Eye (tissue), 1 donor: ENCODE measurements at places on chromosomes 6 and 20.

GRCh38 chr6:50823094-50823920 lies 4.6 kb downstream of the TFAP2B start:
- peak; percentile 56 for DNase-seq

GRCh38 chr6:43819958-43820357 lies 49.9 kb downstream of the VEGFA start:
- no peak for DNase-seq

DNA sequence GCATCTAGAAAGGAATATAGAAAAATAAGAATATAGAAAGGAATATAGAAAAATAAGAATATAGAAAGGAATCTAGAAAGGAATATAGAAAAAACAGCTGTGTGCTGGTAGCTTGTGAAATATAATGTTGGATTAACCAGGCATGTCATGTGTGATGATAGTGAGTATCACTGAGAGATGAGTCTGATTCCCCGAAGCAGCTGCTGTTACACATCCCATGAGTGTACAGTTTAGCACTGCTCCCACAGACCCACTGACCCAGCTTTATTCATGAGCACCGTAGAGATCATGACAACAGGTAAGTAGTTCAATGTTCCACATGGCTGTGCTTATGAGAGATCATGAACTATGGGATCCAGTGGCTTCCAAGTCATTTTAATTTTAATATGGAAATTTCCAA lies 64.8 kb downstream of the SLC22A3 start:
- no peak for DNase-seq

- DNase-seq = no peak
These were observed 65.9 kb downstream of the KLHL32 start for GRCh38 chr6:96990462-96990861.

DNA sequence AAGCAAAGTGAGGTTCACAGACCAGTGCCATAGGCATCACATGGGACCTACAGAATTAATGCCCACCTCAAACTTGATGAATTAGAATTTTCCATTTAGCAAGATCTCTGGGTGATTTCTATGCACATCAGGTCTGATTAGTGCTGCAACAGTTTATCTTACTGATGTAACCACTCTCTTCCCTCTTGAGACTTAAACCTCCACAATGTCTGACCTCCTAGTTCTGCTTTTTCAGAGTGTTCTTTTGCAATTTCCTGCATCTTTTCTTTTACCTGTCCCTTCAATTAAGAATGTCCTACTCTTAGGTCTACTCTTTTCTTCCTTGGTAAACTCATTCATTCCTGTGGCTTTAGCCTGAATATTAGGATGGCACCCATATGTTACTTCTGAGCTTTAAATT lies 615.3 kb downstream of the TFAP2A start:
- DNase-seq = no peak

GRCh38 chr6:108002365-108003221 lies 44.6 kb upstream of the SEC63 start:
- peak; percentile 79 for DNase-seq

DNA sequence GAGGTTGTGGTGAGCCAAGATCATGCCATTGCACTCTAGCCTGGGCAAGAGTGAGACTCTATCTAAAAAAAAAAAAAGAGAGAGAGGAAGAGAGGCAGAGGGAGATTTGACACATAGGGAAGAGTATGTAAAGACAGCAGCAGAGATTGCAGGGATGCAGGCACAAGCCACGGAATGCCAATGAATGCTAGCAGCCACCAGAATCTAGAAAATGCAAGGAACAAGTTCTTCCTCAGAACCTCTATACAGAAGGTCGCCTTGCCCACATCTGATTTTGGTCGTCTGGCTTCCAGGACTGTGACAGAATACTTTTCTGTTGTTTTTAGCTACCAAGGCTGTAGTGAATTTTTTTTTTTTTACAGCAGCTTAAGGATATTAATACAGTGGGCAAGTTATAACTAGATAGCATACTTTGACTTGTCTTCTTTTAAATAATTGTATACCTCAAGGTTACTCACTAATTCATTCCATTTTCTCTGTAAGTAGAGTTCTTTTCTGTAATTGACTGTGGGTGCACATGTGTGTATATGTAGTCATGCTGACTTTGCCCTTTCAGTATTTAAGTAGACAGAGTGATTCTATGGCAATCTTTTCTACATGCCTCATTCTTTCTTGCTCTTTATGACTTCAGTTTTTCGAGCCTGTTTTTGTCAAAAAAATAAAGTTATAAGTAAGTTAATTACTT lies 402.2 kb downstream of the GJA1 start:
- no peak for DNase-seq

GRCh38 chr6:38413102-38413800 lies 226.5 kb downstream of the BTBD9 start:
- no peak for DNase-seq

DNA sequence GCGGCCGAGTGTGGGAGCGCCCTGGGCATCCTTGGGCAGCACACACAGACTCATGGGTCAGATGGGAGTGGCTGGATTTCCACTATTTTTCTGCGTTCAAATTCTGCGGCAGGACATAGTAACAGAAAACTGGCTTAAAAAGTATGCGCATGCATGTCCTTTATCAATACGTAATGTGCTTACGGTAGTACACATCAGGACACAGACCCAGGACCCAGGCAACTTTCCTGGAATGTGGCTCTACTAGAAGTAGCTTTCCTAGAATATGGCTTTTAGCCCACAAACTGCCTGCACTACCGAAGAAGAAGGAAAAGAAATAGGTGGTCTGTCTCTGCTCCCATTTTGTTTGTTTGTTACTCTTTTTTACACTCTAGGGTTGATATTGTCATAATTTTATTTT lies 43.4 kb upstream of the SHLD1 start:
- DNase-seq = no peak

- DNase-seq = no peak
These were observed 104.0 kb downstream of the EYA2 start for GRCh38 chr20:46998477-46999240.

GRCh38 chr6:107132330-107132954 lies 17.1 kb upstream of the BEND3 start:
- DNase-seq = peak; percentile 65

DNA sequence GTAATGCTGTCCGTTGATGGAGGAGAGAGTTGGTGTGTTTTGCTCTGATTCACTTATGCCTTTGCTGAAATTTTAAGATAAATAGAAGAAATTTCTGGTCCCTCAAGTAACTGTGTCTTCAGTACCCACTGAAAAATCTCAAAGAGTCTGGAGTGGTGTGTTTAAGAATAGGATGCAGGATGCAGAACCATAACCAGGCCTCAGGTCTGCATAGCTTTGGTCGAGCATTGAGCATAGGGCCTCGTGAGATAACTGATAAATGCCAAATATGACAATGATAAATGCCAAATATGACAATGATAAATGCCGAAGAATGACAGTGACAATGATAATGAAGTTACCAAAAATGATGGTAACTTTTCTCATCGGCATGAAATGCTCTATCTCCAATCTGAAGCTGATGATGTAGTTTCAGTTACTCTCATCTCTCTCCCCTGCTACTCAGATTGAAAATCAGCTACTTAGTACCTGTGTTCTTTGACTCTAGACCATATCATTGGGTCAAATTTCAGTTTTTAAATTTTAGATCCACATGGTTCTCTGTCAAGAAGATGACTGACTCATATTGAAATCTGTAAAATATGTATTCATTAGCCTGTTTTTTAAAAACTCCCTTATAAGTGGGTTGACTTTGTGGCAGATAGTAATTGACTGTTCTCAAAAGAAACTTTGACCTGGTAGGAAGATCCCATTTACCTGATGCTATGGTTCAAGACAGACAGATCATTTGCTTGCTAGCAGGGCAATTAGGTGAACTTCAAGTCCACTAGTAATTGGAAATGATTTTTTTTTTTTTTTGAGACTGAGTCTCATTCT lies 96.6 kb downstream of the SLC16A10 start:
- DNase-seq = no peak

DNA sequence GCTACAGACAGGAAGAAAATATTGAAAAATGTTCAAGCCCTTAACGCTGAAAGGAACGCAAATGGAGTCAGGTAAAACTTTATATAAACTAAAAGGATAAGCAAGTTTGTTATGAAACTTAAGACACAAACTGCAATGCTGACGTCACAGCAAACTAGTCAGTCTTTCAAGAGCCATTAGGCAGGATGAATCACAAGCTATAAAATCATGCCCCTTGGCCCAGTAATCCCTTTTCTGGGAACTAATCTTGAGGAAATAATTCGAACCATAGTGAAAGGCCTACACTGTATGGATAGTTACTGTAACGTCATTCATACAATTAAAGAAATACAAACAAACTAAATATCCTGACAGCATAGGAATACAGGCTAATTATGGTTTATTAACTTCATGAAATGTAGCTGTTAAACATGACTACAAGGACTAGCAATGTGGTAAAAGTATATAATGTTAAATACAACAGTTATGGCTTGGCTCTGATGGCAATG lies 42.7 kb upstream of the HINT3 start:
- DNase-seq = peak; percentile 29

DNA sequence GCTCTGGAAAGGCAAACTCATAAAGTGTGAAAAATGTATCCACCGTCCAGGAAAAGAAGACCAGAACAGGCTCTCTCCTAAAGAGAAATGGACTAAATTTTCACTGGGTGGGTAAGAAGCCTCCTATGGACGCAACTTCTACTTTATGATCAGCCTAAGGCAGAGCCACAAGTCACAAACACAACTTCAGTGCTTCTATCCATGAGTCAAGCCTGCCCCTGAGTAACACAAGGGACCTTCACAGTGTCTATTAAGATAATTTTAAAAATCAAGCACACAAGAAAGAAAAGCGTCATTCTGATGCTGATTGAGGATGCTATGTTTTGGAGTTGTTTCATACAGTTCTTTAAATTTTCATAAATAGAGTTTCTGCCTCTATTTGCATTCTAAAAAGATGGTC lies 601.7 kb upstream of the ARID1B start:
- DNase-seq = no peak

- no peak for DNase-seq
These were observed 4.7 kb upstream of the LY86 start for GRCh38 chr6:6583836-6584235.

GRCh38 chr6:139443231-139444112 lies 69.0 kb upstream of the CITED2 start:
- no peak for DNase-seq

- no peak for DNase-seq
These were observed 35.3 kb downstream of the KIF16B start for GRCh38 chr20:16537918-16538317.

DNA sequence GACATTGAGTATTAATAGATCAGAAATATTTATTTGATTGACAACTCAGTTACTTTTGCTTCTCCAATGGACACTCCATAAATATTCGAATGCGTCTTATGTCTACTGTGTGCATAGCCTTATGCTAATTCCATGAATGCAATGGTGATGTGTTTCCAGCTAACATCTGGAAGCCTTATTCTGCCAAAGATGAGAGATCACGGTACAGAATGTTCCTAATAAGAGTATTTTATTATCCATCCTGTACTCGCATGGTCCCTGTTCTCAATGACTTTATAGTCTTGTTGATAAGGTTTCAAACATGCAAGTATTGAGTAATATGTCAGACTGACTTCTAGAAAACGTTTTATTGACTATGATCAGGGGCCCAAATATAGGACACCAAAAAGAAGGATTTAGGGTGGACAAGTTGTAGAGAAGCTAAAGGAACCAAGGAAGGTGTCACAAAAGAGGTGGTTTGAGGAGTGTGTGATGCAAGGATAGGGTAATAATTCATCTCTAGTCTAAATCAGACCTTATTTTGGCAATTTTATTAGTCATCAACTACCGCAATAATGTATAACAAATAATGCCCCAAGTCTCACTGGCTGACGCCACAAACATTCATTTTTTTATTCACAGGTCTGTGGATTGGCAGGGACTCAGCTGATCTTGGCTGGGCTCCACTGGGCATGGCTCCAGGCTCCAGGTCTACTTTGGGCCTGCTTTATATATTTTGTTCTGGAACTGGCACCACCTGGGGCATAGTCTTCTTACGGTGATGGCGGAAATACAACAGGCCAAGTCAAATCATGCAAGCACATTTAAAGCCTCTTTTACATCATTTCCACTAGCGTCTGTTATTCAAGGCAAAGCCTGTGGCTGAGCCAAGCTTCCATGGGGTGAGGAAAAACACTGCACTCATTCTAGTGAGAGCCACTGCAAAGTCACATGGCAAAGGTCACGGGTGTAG lies 24.5 kb upstream of the CD83 start:
- no peak for DNase-seq

DNA sequence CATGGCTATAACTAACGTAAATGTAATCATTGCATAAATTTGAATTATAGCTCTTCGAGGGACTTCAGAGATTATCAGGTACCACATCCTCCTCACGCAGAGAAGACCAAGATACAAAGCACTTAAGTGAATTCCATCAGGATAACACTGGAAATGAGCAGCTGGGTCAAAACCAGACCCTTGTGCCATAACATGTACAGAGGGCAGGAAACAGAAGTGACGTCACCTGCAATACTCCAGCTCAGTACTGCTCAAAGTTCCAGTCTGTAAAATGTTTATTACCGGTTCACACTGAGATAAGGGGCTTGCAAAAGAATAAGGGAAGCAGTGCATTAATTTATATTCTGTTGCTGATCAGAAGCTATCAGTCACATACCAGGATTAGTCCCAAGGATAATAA lies 45.8 kb downstream of the RGS17 start:
- DNase-seq = no peak

DNA sequence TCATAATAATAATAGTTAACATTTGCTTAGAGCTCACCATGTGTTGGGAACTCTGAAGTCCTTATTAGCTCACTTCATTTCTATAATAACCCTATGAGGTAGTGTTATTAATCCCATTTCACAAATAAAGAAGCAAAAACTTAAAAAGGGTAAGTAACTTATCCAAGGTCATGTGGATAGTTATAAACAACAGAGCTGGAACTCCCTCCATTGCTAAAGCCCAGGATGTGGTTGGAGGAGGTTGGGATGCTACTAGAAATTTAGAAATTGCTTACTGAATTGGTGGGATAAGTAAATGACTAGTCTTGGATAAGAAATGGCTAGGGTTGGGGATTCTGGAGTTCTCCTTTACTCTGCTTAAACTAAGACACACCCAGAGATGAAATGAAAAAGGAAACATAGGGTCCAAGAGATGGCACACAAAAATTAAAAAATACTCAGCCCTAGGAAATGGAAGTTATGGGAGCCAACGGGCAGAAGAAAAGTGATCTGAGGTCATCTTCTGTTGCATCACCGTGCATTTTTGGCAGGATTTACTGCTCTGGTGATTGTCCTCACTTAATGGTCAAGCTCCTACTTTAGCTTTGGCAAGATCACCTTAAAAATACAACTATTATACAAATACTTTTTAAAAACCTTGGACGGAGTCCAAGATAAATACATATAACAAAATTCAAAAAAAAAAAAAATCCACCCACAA lies 7.7 kb upstream of the CLIC5 start:
- no peak for DNase-seq

GRCh38 chr6:134004714-134005113 lies 47.7 kb downstream of the SLC2A12 start:
- DNase-seq = no peak

GRCh38 chr6:111975466-111975865 lies 78.4 kb upstream of the CCN6 start:
- DNase-seq = no peak
